ENCODE measurements at places on chromosomes 2 and 18.
A peak's percentile ranks its signal among the peaks of the same experiment; 100 is the strongest.

GRCh38 chr2:88564402-88564801 is 62.9 kb downstream of the EIF2AK3 start:
- DNase-seq, result no peak

DNA sequence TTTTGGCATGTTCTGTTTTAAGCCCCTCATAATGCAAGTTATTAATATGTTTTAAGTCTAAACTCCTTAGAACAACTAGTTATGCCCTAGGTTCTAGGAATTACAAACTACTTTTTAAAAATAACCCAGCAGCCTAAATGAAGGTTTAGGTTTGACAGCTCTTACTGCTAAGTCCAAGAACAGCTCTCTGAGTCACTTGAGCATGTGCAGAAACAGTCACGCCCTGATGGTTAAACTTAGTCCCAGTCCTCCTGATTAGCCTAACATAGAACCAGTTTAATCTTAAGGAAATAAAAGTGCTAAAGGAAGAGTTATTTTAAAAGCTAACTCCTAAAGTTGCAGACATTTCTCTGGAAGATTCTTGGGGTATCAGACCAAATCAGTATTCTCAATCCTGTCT is 72.5 kb downstream of the RMDN2 start:
- no peak for DNase-seq

DNA sequence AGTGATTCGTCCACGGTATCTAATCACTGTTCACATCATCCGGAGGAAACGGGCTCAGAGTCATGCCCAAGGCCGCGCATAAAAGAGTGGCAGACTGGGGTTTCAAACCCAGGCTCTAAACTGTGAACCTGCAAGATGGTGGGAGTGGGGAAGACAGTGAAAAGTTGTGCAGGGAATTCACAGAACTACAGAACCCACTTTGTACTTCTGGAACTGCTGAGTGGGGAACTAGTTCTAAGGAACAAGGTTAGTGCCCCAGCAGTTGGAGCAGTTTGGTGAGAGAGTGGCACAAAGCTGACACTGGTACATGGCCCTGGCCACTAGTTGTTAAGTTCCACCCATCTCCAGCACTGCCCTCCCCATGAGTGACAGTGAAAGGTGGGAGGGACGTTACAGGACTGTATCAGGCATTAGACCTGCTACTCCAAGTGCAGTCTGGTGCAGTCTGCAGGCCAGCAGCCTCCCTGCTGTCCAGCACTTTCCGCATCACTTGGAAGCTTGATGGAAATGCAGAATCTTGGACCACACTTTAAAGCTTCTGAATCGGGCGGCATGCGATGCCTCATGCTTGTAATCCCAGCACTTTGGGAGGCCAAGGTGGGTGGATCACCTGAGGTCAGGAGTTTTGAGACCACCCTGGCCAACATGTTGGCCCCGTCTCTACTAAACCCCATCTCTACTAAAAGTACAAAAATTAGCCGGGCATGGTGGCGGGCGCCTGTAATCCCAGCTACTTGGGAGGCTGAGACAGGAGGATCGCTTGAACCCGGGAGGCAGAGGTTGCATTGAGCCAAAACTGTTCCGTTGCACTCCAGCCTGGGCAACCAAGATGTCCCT is 47.3 kb downstream of the C2orf42 start:
- DNase-seq, result peak; percentile 64

GRCh38 chr2:188984065-188984491 is 9.9 kb downstream of the COL3A1 start:
- no peak for DNase-seq
